Stimulated activated CD4-positive, alpha-beta T cell treated with anti-CD3 and anti-CD28 coated beads, Interleukin-2, amount 100 ng/mL, for 4 hours (primary cell): ENCODE measurements at places on chromosomes 5 and 9.

DNA sequence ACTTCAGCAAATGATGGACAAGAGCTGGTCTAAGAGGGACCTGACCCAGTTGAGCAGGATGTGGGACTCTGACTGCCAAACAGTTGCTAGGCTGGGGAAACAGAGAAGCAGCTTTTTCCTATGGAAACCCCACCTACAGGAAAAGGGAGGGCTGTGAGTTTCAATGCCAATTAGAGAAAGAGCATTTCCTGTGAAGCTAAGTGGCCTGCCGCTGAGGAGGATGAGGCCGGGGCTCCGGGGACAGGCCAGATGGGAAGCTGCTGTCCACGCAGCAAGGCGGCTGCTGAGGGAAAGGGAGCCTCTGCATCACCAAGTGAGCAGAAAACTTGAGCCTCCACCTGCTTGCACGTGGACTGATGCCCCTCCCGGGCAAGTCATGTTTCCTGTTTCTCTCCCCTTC is at the start of gene PCDH12:
TSS of gene PCDH12 (minus strand) at position 90 of the 400 bp plus-strand sequence. CDS start 351 bp downstream, outside the sequence.
- no peak for DNase-seq

DNA sequence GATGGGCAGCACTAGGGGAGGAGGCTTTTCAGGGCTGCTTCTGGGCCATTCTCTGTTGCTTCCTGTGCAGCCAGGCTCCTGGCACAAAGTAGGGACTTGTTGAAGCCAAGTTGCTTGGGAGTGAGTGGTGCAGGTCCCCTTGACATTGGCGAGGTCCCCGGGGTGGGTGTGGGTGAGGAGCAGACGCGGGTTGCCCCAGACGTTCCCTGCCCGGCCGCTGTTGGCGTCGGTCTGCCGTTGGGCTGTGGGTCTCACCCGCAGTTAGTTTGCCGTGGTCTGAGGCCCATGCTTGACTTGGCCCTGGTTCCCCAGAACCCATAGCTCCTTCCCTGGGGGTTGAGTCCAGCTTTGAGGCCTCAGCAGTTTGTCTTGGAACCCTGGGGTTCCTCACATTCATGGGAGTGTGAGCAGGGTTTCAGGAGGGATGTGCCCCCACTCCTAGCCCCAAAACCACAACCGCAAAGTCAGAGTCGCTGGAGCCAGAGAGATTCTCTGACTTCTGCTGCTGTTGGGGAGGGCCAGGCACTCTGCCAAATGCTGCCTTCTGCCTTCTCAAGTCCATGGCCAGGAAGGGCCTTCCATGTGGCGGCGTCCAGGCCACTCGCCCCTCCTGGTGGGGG is 77.5 kb downstream of the RXRA start:
- no peak for DNase-seq

- no peak for DNase-seq
Observed at GRCh38 chr5:180832638-180833068, 28.4 kb downstream of the ZFP62 start.

DNA sequence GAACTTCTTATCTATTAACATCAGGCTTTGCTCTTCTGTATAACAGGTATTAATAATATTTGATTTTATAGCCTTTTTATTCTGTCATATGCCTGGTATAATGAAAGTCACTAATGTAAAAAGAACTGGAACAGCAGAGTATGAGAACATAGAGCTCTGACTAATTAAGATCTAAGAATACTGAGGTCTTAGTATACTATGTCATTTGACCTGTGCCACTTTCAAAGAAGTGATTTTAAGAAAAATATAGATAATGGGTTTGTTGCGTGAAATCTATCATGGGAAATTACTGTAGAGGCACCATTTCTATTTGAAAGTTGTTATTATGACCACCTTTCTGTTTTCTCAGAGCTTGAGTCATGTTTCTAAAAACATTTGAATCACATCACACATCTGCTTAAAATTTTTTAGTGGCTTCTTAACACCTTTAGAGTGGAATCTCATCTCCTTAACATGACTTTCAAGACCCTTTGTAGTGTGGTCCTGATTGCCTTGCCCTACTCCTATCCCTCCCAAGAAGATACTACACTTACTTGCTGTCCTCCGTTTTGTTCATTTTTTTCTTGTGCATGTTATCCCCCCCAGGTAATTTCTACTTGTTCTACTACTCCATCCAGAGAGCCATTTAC is 14.3 kb downstream of the WDR36 start:
- DNase-seq = no peak

DNA sequence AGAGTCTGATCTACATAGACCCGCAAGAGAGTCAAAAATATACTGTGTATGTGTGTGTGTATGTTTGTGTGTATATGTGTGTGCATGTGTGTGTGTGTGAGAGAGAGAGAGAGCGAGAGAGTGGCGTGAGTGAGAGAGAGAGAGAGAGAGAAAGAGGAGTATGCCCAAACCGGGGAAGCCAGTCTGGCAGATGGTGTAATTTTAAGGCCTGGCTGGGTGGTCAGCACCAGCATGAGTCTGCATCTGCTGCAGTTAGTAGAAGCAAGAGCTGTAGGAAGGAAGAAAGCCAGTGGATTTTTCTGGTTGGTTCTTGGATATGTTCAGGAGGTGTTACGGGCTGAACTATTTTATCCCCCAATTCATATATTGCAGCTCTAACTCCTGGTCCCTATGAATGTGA is 75.2 kb downstream of the ACTBL2 start:
- no peak for DNase-seq

GRCh38 chr5:140035881-140036280 is 7.2 kb downstream of the NRG2 start:
- no peak for DNase-seq

DNA sequence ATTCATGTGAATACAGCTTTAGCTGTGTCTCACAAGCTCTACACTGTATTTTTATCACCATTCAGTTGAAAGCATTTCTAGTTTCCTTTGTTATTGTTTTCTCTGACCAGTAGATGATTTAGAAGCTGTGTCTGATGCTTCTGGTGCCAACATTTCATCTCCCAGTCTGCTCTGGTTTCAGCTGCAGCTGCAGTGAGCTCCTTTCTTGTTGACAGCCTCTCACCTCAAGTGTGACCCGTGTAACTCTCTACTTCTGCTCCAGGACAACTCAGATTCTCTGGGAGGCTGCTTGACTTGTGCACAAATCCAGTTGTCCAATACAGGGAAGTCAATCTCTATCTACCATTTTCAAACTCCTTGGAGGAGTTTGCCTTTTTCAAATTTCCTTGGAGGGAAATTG is 504.8 kb downstream of the DIRAS2 start:
- DNase-seq = no peak

GRCh38 chr5:136034492-136034891 is 5.7 kb downstream of the TGFBI start:
- DNase-seq = no peak

GRCh38 chr9:89676281-89676680 is 71.5 kb downstream of the GADD45G start:
- DNase-seq = no peak

- DNase-seq = no peak
Observed at GRCh38 chr5:139178935-139179334, 19.2 kb downstream of the SIL1 start.

DNA sequence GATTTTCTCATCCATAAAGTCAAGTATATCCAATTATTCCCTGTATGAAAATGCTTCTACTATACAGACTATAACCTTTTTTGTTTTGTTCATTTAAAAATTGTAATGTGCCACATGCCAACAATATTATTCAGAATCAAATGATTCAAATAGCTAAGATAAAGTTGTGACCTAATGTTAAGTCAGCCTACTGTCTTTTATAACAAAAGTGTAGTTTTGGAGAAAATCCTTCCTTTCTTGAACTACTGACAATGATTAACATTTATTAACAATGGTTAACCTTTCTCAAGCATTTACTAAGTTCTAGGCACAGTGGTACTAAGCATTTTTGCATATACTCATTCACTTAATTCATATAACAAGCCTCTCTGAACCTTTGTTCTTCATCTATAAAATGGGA is 25.0 kb downstream of the CSF2 start:
- no peak for DNase-seq

DNA sequence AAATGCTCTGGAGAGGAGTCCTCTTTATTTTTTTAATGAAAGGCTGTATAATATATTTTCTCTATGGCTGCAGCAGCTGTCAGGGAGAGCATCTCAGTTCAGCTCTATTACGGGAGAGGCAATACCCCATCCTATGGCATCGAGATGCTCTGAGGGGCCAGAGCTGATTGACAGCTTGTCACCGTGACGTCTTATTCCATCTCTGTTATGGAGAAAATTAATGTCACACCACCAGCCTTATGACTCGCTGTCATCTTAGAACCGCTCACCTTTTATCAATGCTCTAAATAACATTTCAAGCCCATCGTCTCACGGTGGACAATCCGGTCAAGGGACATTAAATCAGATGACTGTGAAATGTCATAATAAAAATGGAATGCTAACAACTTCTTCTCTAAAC is 273.5 kb downstream of the SLF1 start:
- no peak for DNase-seq

- DNase-seq = no peak
Observed at GRCh38 chr9:73775757-73776156, 624.1 kb downstream of the ANXA1 start.

- DNase-seq = no peak
Observed at GRCh38 chr5:149603210-149603609, 21.9 kb downstream of the ARHGEF37 start.

- no peak for DNase-seq
Observed at GRCh38 chr5:78547731-78548615, 100.6 kb downstream of the LHFPL2 start.

GRCh38 chr5:20572614-20573013 is 584.6 kb upstream of the CDH18 start:
- DNase-seq = no peak
